ENCODE measurements at places on chromosomes 2 and 18.

GRCh38 chr2:38601463-38602135 is 1.1 kb downstream of the HNRNPLL start:
- no peak for DNase-seq

DNA sequence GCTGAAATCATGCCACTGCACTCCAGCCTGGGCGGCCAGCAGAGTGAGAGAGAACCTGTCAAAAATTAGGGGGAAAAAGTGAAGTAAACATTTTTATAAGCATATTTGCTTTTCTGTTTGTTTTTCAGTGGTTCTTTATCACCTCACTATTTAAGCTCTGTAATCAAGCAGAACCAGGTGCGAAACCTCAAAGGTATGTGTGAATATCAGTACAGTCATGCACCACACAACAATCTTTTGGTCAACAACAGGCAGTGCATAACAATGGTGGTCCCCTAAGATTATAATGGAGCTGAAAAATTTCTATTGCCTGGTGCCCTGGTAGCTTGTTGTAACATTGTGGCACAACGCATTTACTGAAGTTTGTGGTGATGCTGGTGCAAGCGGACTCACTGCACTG is 167.4 kb upstream of the STON1 start:
- DNase-seq: no peak

DNA sequence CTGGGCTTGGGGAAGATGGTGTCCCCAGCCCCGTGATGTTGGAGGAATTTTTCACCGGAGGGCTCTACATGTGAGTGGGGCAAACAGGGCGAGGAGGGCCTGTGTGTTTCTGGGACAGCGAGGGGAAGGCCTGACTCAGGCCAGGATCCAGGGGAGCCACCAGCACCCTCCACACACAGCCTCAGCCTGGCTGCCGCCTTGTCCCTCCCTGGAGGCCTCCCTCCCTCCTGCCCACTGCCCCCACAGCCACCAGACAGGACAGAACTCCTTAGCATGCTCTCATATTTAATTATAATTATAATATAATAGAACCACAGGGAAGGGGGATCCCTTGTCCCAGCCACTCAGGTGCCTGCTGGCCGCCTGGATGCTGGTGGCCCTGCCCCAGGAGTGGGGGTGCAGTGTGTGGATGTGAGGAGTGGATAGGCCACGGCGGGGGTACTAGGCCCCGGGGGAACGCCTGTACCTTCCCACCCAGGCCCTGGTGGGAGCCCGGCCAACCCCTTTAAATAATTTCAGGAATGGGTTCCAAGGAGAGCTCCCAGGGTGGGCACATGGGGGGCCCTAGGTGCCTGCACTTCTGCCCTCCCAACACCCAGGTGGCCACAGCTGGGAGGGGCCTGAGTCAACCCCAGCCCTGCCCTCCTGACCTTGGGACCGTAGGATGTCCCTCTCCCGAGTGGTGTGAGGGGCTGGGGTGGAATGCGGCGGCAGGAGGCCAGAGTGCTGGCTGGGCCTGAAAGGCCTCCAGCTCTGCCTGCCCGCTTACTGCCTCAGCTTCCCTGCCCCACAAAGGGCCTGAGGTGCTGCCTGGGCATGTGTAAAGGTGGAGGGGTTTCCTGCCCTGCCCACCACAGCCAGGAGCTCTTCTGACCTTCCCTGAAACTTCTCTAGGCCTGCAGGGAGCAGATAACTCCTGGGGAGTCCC is 8.8 kb downstream of the PDCD1 start:
- no peak for DNase-seq

DNA sequence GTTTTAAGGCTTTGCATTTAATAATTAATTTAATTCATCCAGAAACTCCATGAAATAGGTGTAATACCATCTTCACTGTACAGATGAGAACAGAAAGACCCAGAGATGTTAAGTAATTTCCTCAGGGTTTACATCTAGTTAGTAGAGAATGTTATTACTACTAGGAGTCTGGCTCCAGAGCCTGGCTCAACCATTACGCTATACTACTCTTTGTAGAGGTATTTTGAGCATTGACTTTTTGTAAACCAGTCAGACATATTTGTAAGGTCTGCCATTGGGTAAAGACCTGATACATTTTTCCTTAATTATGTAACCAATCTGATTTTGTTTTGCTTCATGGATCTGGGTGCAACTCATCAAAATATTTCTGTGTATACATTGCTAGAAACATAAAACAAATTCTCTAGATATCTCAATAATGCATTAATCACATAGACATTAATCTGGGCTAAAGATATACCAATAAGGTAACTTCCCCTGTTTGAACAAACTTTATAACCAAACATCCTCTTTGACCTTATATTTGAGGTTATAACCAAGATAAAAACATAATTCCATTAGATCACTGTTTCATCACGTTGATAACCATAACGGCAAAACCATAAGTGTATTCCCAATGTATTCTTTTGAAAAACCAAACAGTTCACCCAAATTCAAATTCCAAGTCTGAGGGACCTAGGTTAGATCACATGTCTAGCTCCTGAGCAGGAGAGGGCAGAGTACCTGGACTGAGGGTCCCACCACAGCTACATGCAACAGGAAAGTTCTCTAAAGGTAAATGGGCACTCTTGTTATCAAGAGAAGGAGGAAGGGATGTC is 135.0 kb downstream of the IKZF2 start:
- no peak for DNase-seq

GRCh38 chr2:105786231-105787230 is 41.8 kb downstream of the NCK2 start:
- DNase-seq: no peak

- no peak for DNase-seq
These were observed 16.1 kb downstream of the SNORC start for GRCh38 chr2:232886176-232886575.

DNA sequence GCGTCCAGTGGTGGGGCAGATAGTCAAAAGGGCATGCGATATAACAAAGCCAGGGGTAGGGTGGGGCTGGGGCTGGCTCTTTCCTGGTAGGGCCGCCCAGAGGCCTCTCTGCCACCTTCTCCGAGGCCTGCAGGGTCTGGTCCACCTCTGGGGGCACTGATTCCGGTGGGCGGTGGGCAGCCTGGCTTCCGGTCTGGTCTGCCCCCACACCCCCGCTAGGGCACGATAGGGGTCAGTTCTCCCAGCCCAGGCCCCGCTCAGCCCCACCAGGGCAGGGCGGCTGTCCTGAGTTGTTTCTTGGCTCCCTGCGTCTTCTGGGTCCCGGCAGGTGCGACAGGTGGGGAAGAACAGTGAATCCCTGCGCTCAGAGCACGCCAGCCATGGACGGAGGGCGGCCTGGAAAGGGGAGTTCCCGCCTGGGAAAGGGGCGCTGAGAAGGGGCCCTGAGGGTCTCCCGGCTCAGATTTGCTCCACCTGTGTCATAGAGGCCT is 707 bp upstream of the ERFE start:
- DNase-seq: no peak

Data from HL-60 (cell line).